ENCODE measurements at places on chromosomes 11 and 22.

- no peak for DNase-seq
Observed at GRCh38 chr22:28750471-28750881, 8.6 kb downstream of the HSCB start.

- no peak for DNase-seq
Observed at GRCh38 chr22:27705408-27706080, 96.0 kb downstream of the MN1 start.

- DNase-seq: no peak
Observed at GRCh38 chr11:113578033-113578380, 102.8 kb upstream of the DRD2 start.

DNA sequence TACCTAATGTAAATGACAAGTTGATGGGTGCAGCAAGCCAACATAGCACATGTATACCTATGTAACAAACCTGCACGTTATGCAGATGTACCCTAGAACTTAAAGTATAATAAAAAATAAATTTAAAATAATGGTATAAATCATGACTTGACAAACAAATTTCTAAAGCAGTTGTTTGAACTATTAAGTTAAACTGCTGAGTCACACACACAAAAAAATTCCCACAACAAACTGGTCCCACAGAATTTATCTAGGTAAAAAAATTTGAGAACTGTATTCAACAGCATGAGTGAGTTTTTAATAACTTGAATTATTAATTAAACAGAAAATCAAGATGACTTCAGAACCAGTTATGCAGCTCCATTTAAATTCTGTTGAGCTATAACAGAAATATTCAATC, 186.0 kb upstream of the SOX6 start:
- DNase-seq: no peak

GRCh38 chr11:71397331-71397860, 50.8 kb downstream of the DHCR7 start:
- no peak for DNase-seq

- DNase-seq: no peak
Observed at GRCh38 chr11:57072640-57073039, 83.9 kb downstream of the OR5AK2 start.

DNA sequence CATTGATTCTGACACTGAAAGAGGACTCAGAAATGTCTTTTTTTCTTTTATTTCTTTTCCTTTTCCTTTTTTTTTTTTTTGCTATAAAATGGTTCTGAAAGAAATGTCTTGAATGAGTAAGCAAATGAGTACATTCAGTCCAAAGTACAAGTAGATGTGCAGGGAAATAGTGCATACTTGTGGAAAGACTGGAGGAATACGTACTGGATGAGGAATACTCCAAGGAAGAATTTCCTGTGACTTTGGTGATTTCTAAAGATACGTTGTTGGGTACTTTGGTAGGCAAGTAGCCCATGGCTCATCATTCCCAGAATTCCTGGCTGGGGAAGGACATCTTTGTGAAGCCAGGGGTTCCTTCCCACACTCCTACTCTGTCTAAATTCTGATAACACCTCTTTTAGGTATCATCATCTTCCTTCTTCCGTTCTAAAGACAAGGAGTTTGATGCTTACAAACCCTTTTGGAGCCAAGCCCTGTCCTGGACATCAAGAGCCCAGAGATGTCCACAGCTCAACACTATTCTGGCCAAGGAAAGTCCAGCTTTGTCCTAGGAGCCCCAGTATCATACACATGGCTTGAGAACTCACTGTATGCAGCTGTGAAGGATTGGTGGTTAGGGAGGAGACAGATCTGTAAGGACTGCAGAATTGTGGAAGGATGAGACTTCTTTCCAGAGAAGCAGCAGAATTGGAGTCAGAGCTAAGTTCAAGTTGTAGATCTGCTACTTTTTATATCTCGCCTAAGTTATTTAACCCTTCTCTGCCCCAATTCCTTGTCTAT, 4.8 kb upstream of the NUP98 start:
- DNase-seq: no peak

- DNase-seq: no peak
Observed at GRCh38 chr11:117919341-117919740, 9.9 kb downstream of the TMPRSS13 start.

GRCh38 chr11:120186456-120186773, 24.4 kb upstream of the OAF start:
- DNase-seq: no peak

- DNase-seq: no peak
Observed at GRCh38 chr11:43576803-43577521, 103.6 kb upstream of the HSD17B12 start.

GRCh38 chr11:61543606-61544306, 35.2 kb downstream of the LRRC10B start:
- no peak for DNase-seq

- DNase-seq: no peak
Observed at GRCh38 chr11:116413301-116414242, 359.2 kb downstream of the BUD13 start.

DNA sequence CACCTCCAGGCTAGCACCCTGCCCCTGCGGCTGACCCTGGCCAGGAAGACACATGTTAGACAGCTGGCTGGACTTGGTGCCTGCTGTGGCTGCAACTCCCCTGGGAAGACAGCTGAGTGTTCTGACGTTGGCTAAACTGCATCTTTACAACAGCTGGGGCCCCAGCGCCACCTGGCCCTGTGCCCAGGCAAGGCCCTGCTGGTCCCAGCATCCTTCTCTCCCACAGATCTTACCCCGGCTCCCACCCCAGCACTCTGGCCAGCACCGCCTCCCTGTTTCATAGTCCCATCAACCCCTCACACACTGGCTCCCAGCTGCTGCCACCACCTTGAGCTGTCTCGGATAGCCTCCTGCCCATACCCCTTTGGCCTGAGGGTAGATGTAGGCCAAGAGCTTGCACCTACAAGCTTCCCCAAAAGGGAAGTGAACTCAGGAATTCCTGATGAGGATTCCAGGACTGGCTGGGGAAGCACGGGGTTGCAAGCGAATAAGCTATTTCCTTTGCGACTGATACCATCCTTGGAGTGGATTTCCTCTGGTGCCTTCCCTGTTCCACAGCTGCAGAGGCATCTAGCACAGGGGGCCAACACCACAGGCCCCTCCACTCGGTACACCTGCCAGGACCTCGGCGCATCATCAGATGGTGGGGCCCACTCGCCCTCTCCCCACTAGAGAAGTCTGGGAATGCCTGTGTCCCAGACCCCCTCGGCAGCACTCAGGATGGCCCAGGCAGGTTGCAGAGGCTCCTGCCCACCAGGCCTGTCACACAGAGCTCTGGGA, 28.5 kb downstream of the RSPH14 start:
- no peak for DNase-seq

DNA sequence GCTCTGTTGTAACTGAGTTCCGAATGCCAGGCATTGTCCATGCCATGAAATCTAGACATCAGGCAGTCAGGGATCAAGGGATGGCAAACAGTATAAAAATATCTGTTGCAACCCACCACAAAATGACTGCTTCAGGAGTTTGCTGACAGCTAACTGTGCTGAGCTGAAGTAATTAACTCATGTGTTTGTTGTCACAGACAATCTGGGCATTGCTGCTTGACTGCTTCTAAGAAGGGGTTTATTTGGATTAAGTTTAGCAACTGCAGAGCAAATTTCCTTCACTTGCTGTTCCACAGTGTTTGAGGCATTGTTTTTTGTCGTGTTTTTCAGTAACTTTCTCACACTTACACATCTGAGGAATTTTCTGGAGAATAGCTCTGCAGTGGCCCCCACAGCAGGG, 30.4 kb downstream of the BSX start:
- no peak for DNase-seq

DNA sequence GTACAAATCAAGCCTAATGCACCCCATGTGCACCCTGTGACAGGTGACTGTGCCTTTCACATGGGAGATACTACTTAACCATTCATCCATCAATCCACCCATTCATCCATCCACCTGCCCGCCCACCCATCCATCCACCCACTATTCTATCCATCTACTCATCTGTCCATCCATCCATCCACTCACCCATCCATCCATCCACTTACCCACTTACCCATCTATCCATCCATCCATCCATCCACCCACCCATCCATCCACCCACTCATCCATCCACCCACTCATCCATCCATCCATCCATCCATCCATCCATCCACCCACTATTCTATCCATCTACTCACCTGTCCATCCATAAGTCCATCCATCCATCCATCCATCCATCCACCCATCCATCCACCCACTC, 7.5 kb downstream of the C11orf24 start:
- DNase-seq: no peak

DNA sequence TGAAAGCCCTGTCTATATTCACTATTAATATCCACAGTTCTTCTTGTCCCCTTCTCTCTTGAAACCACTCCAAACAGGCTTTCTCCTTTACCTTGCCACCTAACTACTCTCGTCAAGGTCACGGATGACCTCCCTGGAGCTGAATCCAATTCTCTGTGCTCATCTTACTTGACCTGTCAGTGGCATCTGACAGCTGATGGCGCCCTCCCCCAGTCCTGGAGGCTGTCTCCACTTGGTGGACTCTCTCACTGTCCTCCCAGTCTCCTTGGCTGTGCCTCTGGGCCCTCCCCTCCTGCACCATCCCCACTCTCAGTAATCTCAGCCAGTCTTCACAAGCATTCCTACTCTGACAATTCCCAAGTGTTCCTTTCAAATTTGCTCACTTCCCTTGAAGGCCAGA, 8.7 kb downstream of the TNKS1BP1 start:
- no peak for DNase-seq

GRCh38 chr11:44585421-44585820, 20.0 kb downstream of the CD82 start:
- no peak for DNase-seq
